Stimulated activated CD8-positive, alpha-beta memory T cell treated with anti-CD3 and anti-CD28 coated beads, Interleukin-7, amount 100 ng/mL, for 48 hours (primary cell): ENCODE measurements at places on chromosomes 2 and 18.

- DNase-seq: no peak
Measured at GRCh38 chr18:74745633-74746403, 148.1 kb downstream of the ZNF407 start.

GRCh38 chr2:120227111-120227991 is 4.2 kb upstream of the TMEM185B start:
- DNase-seq: peak; percentile 27

GRCh38 chr2:146444987-146445386 is 1399.8 kb upstream of the ACVR2A start:
- no peak for DNase-seq

DNA sequence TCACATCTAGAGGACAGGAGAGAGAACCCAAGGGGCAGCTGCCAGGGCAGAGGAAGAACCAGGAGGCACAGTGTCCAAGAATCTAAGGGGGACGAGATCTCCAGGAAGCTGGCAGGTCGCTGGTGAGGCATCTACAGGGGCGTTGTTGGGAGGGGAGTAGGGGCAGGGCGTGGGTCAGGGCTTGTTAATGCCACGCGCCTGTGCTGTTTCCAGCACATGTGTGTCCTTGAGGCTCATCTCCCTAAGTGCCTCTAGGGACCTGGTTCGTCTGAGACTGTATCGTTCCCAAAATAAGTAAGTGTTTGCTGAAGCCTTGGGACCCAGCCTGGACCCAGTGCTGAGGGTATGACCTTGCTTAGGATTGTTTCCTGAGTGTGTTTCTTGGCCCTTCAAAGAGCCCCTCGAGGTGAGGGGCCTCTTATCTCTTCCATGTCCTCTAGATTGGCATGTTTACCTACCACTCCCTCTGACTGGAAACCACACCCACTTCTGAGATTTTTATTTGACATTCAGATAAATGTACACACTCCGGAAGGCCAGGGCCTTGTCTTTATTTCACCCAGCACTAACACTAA is 22.2 kb downstream of the HK2 start:
- DNase-seq: no peak

- peak; percentile 25 for DNase-seq
Measured at GRCh38 chr2:239369631-239370161, 31.1 kb downstream of the HDAC4 start.

- no peak for DNase-seq
Measured at GRCh38 chr2:108982259-108982679, 6.8 kb downstream of the EDAR start.

DNA sequence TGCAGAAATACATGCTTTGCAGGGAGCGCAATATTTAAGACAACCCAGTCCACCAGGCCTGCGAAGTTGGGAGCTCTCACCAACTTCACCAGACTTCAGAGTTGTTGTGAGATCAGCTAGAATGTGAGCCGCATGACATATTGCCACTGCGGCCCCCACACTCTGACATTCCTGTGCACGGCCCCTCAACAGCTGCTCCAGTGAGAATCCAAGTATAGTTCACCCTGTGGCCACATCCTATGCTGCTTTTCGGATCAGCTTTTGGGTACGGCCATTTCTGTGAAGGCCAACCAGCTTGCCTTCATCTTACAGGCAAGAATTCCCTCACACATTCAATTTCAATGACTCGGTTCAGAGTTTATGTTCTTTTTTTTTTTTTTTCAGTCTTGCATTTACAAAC is 177.8 kb downstream of the SOX11 start:
- DNase-seq: no peak
